H4 (cell line): ENCODE measurements at places on chromosomes 16 and 17.

DNA sequence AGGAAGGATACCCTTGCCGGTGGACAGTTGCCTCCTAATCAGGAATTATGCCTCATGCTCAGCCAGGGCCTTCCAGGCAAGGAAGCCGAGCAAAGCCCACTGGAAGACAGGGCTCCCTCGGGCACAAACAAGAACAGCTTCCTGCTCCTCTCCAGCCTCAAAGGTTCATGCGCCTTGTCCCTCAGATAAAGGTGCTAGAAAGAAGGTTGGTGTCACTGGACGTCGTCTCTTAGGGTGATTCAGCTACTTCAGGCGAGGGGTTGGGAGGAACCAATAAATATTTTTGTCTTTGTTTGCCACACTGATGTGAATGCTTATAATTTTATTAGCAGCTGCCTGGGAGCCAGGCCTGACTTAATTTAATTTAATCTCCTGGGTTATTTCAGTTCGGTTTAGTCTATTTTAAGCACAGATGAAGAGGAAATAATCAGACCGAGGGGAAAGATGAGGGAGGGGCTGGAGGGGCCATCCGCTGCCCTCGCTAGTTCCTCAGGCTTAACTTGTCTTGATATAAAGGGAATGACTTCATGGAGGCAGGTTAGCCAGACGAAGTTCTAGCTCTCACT is 171.8 kb upstream of the CACNG5 start:
- no peak for DNase-seq

GRCh38 chr16:52312716-52313115 is 234.2 kb downstream of the TOX3 start:
- no peak for DNase-seq

DNA sequence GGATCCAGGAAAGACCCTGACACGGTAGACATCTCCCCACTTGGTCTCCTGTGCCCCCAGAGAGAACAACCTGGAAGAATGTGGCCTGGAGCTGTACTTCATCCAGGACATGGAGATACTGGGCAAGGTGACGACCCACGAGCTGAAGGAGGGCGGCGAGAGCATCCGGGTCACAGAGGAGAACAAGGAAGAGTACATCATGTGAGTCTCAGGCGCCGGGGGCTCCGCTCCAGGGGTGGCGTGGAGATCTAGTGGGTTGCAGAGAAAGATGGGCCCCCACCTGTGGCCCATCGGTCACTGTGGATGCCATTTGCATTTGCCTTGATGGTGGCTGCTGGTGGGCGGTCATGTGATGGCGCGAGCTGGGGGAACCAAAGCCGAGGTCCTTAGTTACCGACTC is 14.9 kb upstream of the CLEC18A start:
- DNase-seq = no peak

DNA sequence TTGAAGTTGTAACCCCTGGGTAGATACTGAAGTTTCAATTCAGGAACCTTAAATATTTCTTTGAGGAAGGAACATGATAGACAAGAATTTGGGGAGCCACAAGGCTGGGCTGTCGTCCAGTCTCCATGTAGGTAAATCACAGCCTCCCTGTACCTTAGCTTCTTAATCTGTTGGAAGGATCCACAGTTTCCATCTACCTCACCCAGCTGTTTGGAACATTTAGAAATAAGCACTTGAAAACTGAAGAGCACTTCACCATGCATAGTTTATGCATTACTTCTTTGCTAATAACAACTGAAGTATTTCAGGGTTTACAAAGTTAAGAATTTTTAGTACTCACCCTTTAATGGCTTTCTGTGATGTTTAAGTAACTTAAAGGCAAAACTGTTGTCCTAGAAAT is 17.2 kb downstream of the TXNDC11 start:
- DNase-seq = no peak

GRCh38 chr17:19447085-19447583 is 36.1 kb downstream of the RNF112 start:
- DNase-seq = peak; percentile 60

DNA sequence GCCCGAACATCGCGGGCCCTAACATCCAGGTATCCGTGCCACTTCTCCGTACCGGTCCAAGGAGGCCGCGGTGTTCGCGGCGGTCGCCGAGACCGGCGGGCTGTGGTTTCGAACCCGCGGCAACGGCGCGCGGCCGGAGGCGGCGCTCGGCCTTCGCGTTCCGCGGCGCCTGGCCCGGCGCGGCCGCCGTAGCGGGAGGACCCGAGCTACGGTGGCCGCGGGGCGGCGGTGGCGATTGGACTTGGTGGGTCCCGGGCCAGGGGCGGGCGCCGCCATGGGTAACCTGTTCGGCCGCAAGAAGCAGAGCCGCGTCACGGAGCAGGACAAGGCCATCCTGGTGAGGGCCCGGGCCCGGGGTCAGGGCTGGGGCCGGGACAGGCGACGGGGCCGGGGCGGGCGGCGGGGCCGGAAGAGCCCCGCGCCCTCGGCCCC is at the start of gene CHMP6:
Gene CHMP6, plus strand, starts transcription at position 197 of the 432 bp plus-strand sequence. Its CDS starts 78 bp downstream, at position 275.
- peak; percentile 49 for DNase-seq

DNA sequence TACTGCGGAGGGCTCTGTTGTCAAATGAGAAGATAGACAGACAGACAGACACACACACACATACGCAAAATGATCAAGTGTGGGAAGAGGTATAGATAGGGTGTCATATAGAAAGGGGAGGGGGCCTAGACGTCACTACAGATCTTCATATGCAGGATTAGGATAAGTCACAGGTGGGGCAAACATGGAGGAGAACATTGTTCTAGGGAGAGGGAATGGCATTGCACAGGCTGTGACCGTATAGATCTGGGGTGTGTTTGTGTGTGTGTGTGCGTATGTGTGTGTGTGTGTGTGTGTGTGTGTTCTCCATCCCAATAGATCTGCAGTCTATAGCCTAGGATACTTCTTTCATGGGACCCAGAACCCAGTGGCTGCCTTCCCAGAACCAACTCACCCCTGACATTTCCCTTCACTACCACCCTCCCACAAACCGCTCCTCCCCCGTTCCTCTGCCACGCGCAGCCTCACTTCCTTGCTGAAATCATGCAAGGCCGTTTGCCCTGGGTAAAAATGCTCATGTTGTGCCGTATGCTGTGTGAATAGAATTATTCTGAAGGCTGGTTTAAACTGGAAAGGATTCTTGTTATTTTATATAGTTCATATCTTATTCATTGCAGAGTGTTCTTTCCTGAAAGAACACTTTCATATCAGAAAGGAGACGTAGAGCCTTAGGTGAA is 50.5 kb upstream of the CCL1 start:
- no peak for DNase-seq

GRCh38 chr16:66274335-66275110 is 92.0 kb upstream of the CDH5 start:
- DNase-seq = peak; percentile 62

GRCh38 chr17:58083491-58084316 is 485 bp downstream of the DYNLL2 start:
- DNase-seq = no peak

- DNase-seq = no peak
Observed at GRCh38 chr17:10053782-10054540, 144.4 kb downstream of the GAS7 start.

DNA sequence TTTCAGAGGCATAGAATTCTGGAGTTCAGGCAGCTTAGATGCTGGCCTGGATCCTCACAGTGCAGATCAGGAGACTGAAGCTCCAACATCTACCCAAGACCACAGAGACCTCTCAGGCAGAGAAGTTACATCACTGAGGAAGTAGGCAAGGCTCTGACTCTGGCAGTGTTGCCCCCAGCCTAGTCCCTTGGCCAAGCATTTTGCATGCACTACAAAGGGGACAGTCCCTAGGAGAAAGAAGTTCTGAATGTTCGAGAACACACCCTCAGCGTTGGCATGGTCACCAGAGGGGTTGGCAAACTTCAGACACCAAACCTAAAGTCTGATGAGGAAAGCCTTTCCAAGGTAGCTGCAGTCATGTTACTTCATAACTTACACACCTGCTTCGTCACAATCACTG is 2.5 kb downstream of the RANBP10 start:
- no peak for DNase-seq

- DNase-seq = peak; percentile 28
Observed at GRCh38 chr17:60231234-60231633, 81.5 kb downstream of the CA4 start.

DNA sequence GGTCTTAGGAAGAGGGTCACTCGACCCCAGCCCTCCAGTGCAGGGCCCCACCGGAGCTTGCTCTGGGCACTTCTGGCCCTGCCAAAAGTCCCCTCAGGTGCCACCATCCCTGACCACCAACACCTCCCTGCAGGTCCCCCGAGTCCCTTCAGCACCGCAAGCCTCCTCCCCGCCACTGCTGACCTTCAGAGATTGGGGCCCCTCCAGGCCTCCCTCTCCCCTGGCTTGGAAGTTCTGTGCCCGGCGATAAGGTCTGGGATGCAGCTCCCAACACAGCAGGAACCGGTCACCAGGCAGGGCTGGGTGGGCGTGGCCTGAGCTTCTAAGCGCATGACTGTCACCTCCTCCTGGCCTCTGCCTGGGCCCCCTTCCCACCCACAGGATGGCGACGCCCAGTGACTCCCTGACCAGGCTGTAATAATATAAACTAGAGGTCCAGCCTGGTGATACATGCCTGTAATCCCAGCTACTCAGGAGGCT is 11.2 kb downstream of the PIEZO1 start:
- DNase-seq = peak; percentile 94

DNA sequence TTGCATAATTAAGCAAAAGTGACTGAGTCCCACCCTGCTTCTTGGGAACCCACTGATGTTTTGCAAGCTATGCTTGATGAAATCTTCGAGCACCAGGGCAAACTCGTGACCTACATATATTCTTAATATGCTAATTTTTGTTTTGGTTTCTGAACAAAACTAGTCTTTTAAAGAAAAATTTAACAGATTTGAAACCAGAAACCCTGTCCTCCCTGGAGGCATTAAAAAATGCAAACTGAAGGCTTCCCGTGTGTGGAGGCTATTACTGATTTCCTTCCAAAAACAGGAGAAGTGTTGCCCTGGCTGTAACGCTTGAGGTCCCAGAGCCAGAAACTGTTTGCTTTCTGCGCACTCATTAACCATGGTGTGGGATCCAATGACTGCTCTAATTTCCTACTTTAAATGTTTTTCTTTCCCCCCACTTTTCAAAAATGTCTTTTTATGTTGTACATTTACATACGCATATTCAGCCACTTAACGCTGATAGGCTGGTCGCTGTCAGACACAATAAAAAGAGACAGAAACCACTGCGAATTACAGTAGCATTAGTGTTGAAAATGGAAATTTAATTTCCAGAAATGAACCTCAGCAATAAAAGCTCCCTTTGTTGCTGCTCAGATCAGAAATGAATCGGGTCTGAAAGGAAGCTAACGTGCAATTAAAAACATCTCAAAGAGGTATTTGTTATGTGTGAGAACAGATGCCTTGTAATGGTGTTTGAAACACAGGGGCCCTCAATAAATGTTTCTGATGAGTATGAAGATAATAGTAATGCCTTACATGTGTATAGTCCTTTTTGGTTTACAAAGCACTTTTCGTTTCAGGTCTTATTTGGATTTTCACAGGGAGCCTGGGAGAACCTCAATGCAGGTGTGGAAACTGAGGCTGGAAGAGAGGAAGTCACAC is 39.9 kb upstream of the IRX6 start:
- no peak for DNase-seq
